ENCODE measurements at places on chromosomes 2 and 18.
A peak's percentile ranks its signal among the peaks of the same experiment; 100 is the strongest.

GRCh38 chr2:43279317-43279840, 53.0 kb upstream of the ZFP36L2 start:
- DNase-seq = no peak

GRCh38 chr2:175955136-175955535, 46.9 kb downstream of the LNPK start:
- no peak for DNase-seq

GRCh38 chr2:77443076-77443475, 79.1 kb downstream of the LRRTM4 start:
- DNase-seq = no peak

GRCh38 chr18:1124495-1124894, 219.8 kb downstream of the ADCYAP1 start:
- no peak for DNase-seq

DNA sequence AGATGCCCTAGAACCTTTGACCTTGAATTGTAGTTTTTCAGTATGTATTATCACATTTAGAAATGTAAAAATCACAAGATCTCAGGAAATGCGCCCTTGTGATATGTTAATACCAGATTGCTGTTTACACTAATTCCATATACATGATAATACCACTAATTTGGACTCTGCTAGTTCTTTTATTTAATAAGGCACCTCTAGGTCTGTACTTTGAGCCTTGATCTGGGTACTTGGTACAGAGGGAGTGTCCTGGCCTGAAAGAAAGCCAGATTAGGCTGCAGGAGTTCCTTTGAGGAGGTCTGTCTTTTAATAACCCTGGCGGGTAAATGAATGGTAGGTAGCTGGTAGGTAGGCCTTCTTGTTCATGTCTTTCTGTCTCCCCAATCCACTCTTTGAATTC, 26.3 kb downstream of the PLEKHA3 start:
- DNase-seq = no peak

DNA sequence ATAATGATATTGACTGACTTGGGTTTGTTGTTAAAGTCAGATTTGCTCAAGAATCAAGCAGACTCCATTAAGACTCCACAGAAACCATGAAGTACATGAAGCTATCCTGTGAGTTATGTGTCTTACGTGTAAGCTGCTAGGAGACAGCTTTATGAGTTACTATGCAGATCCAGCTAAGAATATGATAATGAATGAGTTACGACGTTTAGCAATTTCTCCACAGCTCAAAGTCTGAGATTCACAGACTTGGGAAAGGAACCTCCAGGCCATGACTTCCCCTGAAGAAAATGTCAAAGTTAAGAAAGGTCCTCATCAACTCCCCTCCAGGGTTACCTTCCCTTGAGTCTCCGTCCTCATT, 211.9 kb upstream of the HNRNPA3 start:
- no peak for DNase-seq

GRCh38 chr2:4673025-4673489, 969.7 kb downstream of the DCDC2C start:
- DNase-seq = peak; percentile 90

- DNase-seq = peak; percentile 29
Measured at GRCh38 chr2:201402651-201403562, 45.8 kb upstream of the FLACC1 start.

- no peak for DNase-seq
Measured at GRCh38 chr2:195168369-195168768, 488.7 kb upstream of the SLC39A10 start.

DNA sequence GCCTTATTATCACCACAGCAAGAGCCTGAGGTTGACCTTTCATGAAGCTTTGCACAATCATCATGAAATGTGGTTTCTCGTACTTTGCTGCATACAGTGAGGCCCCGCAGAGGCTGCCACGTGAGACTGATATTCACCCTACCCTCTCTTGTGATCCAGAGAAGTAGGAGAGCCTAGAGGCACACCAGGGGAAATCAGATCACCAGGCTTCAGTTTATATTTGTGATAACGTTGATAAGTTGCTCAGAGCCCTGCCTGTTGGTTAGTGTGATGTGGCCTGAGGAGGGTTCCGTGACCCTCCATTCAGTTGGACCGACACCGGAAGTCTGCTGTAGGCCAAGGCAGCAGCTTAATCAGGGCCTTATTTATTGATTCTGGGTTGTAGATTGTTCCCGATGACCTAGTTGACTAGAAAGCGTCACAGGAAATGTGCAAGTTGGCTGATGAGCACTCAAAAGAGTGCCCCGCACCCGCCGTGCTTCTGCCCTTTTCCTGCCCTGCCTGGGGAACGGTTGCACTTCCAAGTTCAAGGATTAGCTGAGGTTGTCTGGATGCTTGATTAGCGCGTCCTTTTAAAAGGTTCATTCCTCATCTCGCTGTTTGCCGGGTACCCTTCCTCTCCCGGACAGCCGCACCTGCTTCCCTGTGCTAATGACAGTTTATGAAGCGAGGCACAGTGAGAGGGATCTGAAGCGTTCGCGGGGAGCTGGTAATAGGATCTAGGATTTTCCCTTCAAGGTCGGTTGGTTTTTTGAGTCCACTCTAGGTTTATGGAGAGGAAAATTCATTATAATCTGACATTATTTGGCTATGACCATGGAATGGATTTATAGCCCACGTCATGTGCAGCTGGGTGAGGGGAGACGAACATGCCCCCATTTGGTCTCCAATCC, 146.4 kb downstream of the SH3RF3 start:
- no peak for DNase-seq

- DNase-seq = no peak
Measured at GRCh38 chr2:192773044-192773443, 578.3 kb upstream of the TMEFF2 start.

- peak; percentile 67 for DNase-seq
Measured at GRCh38 chr2:233413046-233413445, 58.8 kb downstream of the DGKD start.

DNA sequence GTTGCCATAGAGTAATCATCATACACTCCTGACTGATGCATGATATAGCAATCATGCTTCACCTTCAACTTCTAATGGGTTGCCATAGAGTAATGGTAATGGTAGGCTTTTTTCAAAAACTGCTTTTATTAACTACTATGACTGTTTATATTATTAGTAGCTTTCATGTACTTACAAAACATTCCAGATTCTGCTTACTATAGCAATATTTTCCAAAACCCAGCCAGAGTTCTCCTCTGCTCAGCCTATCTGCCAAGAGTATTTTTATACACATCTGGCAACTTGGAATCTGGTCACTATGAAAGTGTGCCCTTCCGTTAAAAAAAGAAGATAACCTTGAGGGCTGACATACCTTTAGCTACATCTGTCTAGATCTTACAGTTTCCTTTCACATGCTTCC, 5.0 kb upstream of the UNC80 start:
- no peak for DNase-seq

- DNase-seq = no peak
Measured at GRCh38 chr2:72940786-72941185, 23.5 kb downstream of the EMX1 start.

DNA sequence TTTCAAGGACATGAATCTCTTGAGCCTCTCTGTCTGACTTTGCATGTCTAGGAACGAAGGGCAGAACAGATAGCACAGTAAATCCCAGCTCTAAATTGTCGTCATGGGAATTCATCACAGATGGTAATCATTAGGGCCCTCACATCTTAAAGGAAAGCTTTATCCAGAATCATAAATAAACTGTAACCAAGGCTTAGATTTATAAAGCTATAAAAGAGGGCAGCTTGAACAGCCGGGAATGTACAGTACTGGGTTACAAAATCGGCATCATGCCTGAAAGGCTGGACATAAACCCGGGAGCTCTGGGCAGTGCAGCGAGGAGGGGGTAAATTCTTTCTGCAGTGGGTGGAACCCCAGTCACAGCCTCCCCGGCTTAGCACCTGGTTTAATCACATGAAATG, 144.4 kb downstream of the GFPT1 start:
- peak; percentile 48 for DNase-seq

DNA sequence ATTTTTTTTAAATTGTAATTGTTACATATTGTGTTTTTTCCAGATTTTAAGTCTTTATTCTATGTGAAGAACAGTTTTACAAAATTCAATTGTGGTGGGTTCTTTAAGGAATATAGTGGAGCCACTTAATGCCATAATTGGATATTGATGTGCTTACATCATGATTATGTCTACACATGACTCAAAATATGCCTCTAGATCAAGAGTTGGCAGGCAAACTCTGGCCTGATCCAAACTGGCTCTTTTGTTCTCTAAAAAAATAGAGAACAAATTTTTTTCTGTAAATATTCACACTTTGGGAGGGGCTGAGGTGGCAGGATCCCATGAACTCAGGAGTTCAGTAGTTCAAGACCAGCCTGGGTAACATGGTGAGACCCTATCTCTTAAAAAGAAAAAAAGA, 8.3 kb downstream of the EHBP1 start:
- DNase-seq = no peak

GRCh38 chr2:125095826-125096225, 1070.7 kb downstream of the CNTNAP5 start:
- peak; percentile 3 for DNase-seq

GRCh38 chr2:197804758-197805714, 643 bp downstream of the PLCL1 start:
- peak; percentile 4 for DNase-seq

DNA sequence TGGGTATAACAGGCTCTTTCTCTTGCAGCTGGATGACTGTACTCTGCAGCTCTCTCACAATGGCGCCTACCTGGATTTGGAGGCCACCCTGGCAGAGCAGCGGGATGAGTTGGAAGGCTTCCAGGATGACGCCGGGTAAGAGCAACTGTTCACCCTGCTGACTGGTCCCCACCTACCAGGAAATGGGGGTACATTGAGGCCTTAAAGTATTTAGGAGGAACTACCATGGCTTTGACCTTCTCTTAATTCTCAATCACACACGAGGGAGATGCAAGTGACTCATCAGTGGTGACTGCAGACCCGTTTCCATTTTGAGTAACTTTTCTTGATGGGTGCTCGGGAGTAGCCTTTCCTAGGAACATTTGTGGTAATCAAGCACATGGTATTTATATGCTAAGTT, 58.0 kb downstream of the FHOD3 start:
- peak; percentile 51 for DNase-seq

DNA sequence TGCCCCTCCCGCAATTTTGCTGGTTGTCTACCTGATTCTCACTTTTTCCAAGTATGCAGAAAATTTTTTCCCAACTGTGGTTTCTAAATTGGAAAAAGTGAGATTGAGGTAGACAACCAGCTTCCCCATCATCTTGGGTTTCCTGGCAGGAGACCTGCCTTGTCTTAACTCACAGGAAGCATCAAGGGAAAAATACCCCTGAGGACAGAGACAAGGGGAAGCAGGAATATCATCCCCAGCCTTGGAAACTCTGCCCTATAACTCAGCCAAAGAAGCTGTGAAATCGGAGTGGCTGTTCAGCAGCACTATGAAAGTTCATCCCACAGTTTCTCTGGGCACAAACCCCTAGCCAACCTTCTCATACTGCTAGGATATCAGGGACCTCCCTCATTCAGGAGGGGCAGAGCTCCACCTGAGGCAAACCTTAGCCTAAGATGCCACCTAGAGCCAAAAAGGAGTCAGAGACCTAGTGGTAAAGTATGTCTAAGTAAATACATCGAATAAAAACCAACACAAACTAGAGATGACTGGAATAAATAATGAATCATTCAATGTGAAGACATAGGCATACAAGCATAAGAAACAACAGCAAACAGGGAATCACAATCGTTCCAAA, 68.2 kb downstream of the ZSWIM2 start:
- peak; percentile 46 for DNase-seq

GRCh38 chr2:206886696-206887095, 52.6 kb upstream of the CPO start:
- no peak for DNase-seq

DNA sequence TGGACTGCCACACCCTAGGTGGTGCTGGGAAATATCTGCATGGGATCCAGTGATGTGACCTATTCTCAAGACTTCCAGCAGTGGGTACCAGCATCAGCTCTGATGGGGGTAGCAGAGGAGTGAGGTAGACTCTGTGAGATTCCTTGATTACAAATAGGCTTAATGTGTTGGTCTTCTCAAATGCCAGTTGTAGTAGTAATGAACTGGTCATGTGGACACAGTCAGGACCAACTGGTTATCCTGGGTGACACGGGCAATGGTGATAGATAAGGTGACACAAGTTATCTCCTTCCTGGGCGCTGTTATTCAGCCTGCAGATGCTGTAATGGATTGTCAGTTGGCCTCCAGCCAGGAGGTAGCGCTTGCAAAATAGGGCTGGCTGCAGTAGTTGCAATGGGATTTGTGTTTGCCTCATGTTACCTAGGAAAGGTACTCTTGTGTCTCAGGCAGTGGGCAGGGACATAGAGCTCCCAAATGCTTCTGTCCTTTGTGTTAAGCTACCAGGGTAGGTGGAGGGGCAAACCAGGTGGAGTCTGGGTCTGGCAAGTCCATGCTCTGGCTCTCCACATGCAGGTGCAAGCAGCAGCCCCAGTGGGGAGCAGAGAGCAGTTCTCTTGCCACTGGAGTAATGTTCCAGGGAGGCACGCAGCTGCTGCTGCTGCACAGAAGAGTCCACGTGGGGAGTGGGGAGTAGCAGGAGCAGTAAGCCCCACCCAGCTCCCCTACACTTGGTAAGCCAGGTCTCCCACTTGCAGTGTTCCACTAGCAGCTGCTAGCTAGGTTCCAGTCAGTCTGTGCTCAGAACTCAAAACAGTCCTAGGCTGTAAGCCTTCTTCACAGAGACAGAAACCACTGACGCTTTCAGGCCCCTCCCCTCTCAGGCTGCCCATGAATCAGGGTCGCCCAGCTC, 505.4 kb upstream of the DDX18 start:
- no peak for DNase-seq

- DNase-seq = peak; percentile 47
Measured at GRCh38 chr2:3423492-3424170, 44.1 kb downstream of the TRAPPC12 start.

GRCh38 chr2:240256704-240257637, 116.5 kb upstream of the OTOS start:
- no peak for DNase-seq

GRCh38 chr2:25790074-25790790, 88.1 kb downstream of the ASXL2 start:
- DNase-seq = no peak

DNA sequence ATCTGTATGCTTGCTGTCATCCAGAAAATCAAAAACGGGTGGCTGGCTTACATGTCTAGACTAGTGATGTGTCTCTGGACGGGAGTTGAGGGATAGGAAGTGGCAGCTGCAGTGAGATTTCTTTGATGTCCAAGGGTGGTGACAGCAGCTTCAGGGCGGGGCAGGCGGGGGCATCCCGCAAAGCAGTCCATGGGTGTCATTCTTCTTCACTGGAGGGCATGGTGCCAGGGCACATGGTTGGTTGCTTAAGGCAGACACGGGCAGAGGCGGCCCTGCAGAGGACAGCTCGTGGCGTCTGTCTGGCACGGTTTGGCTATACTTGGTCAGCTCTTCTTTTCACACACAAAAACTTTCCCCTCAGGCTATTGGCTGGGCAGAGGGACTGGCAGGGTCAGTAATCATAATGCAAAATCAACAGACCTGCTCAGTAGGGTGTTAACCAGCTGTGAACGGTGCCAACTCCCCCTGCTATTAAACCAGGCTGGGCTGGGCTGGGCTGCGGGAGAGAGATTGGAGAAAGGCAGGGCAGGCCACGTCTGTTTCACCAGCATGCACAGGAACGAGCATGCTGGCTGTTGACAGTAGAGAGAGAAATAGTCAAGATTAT, 63.7 kb downstream of the COL4A3 start:
- DNase-seq = peak; percentile 80

Measured in RPMI7951 (cell line).